Activated CD8-positive, alpha-beta memory T cell treated with anti-CD3 and anti-CD28 coated beads for 1 hour (primary cell): ENCODE measurements at places on chromosomes 7 and 10.

- no peak for DNase-seq
Observed at GRCh38 chr10:92957223-92958010, 103.2 kb upstream of the CYP26C1 start.

GRCh38 chr10:13091801-13092200, 8.2 kb upstream of the OPTN start:
- no peak for DNase-seq

DNA sequence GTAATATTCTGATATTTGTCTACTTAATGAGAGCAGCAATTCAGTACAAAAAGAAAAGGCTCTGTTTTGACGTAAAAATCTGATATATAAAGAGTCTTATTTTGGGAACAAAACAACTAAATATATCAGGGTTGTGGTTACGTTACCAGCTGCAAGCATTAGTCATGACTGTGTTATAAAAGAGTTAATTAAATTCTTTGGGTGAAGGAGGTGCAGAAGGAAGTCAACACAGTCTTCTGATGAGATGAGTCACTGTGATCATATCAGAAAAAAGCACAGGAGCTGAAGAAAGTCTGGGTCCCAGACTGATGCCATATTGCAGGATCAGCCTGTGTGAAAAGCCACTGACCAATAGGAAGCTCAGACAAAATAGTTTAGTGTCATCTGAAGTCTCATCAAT, 234.3 kb upstream of the TEX47 start:
- no peak for DNase-seq

- DNase-seq: no peak
Observed at GRCh38 chr7:98602755-98603398, 14.2 kb upstream of the NPTX2 start.

DNA sequence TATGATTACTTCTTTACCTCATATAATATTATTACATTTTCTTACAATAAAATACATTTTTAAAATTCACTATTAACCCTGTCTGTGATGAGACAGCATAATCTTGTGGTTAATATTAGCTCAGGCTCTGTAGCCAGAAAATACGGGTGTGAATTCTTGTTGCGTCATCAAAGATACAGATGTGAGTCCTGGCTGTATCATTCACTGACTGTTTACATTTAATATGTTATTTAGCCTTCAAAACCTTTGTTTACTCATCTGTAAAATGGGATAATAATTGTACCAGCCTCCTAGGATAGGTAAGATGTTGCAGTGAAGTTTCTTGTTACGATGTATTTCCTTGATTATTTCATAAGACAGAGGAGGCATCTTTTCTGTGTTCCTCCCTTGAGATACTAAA, 184.7 kb upstream of the PRPS1L1 start:
- DNase-seq: no peak

GRCh38 chr10:98100476-98100875, 34.0 kb upstream of the R3HCC1L start:
- no peak for DNase-seq

GRCh38 chr10:7085913-7086589, 324.8 kb downstream of the SFMBT2 start:
- DNase-seq: no peak

DNA sequence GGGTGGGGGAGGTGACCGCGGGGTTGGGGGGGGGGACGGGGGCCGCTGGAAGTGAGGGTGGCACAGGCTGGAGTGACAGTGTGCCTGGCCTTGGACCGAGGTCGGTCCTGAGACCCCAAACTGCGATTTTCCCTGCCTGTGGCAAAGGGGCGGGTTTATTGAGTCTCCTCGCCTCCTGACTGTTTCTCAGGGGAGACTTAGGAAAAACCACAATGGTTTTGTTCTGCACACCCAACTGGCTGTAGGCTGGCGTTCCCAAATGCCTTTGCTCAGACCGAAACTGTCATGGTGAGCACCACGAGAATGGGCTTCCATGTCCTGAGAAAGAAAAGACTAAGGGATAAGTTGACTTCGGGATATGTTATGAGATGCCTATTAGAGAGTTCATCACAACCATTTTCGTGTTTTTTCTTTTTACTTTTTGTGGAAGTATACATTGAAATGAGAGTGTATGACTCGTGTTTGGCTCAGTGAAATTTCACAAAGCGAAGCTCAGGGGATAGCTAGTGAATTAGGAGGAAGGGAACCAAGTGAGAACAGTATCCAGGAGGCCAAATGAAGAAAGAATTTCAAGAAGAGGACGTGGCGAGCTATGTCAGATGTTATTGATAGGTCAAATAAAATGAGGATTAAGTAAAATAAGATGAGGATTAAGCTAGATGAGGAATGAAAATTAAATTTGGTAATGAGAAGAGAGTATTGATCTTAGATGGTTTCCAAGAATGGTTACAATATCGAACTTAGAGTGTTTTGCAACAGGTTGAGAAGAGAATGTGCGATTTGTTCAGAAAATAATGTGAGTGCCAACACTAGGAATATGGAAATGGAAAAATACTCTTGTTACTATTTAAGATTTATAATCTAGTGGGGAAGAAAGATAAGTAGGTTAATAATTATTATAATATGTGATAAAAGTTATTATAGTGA, 918 bp downstream of the NET1 start:
- DNase-seq: no peak

- no peak for DNase-seq
Observed at GRCh38 chr10:105188737-105189462, 547.8 kb downstream of the SORCS3 start.

DNA sequence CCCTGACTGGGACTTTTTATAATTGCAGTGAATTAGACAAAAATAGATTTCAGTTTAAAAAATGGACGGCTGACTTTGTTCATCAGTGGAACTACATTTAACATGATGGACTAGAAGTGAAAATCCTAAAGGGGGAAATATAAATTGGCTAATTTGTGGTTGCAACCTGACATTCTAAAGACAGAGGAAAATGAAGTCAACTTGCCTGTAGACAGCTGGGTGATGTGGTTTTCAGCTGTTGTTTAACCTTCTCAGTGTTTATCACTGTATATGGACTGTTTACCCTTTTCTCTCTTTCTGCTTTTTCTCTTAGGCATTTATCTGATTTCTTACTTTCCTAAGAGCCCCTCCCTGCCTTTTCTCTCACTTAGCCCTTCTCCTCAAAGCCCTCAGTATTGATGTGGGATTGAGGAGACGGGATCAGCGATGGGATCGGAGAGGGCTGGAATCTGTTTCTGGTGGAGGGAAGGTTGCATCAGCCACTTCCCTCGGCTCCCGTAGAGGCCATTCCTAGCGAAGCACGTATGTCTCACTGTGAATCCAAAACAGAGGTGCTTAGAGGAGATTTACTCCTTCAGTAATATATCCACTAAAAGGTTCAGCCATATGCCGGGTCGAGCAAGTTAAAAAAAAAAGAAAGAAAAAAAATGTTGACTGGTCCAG, 109.0 kb upstream of the KLF6 start:
- no peak for DNase-seq

GRCh38 chr7:98088109-98088508, 18.6 kb upstream of the LMTK2 start:
- no peak for DNase-seq

GRCh38 chr7:31648288-31648687, 38.7 kb upstream of the PPP1R17 start:
- no peak for DNase-seq

DNA sequence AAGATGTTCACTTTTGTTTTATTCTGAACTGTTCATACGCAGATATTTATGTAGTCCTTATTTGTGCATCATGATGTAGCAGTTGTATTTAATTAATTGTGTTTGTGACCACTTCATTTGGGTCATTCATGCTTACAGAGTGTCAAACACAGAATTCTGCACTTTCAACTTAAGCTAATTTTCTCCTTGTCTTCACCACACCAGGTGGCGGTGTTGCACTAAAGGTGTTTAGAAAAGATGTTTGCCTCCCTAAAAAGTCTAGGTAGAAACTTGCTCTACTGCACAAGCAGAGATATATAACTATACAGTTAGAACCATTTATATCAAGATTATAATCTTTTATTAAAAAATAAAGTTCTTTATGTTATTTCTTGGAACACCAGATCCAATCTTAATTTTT, 1.3 kb upstream of the TAS2R38 start:
- DNase-seq: no peak

DNA sequence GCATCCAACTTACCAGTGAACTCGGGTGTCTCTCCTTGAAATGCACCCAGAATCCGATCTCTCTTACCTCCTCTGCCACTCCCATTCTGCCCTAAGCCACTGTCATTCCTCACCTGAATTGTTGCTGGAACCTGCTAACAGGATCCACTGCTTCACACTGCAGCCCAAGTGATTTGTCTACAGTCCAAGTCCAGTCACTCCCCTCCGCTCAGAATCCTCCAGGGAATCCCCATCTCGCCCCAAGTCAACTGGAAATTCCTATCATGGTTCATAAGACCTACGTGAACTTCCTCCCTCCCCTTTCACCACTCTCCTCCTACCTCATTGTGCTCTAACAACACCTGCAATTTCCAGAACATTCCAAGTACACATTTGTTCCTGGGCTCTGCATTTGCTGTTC, 91.3 kb downstream of the SCRN1 start:
- no peak for DNase-seq

GRCh38 chr10:66467042-66467441, 458.8 kb upstream of the LRRTM3 start:
- DNase-seq: no peak
